ENCODE measurements at places on chromosomes 3 and 15. TPM values are rescaled to one million over a fixed set of nuclear protein-coding genes. Genes with fewer than 3 reads are reported as not detected.

The FBXL22 gene
- polyA plus RNA-seq, result 2.1 TPM

The LRRC31 gene
- 0.26 TPM for polyA plus RNA-seq

The SLC15A2 gene
- polyA plus RNA-seq, result 13.6 TPM

The KBTBD12 gene
- 1.9 TPM for polyA plus RNA-seq

The LRRIQ4 gene
- 0.18 TPM for polyA plus RNA-seq

The RTF1 gene
- polyA plus RNA-seq, result 67.2 TPM

The TRIM71 gene
- polyA plus RNA-seq, result 6.0 TPM

The PLSCR2 gene
- polyA plus RNA-seq, result 0.74 TPM

The GOLGA8J gene
- polyA plus RNA-seq, result 1.0 TPM

The TRPM1 gene
- polyA plus RNA-seq, result 0.18 TPM

GRCh38 chr3:73294537-73294936 lies 233.1 kb downstream of the EBLN2 start:
- DNase-seq, result no peak

DNA sequence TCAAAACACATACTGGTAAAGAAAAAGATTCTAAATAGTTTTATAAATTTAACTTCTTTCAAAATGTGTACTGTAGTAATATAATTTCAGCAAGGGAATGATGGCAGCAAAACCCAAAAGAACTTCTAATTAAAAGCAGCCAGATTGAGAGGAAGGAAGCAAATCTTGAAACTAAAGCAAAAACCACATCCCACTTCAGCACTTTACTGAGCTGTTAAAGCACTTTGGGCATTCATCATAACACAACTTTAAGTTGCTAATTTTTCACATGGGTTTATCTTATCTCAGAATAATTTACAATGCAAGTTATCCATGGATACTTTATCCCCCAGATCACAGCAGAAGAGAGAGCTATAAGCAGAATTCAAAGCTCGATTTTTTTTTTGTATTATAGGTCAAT lies 6.0 kb downstream of the RFC4 start:
- DNase-seq, result no peak

- DNase-seq, result no peak
Measured at GRCh38 chr15:40339621-40339945, 1.2 kb downstream of the CCDC9B start.

- no peak for DNase-seq
Measured at GRCh38 chr3:152205097-152205593, 63.6 kb upstream of the MBNL1 start.

DNA sequence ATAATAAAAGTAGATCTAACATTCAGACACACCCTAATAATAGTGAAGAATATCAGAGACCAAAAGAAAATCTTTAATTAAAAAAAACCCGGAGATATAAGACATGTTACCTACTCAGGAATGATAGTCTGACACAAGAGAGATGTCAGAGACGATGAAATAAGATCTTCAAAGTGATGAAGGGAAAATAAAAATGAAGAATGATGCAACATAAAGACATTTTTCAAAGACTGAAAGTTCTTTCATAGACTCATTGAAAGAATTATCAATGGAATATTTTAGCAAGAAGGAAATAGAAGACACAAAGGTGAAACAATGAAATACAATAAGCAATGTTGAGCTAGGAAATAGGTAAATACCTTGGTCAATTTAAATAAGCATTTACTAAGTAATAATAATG lies 19.6 kb downstream of the HCLS1 start:
- no peak for DNase-seq

DNA sequence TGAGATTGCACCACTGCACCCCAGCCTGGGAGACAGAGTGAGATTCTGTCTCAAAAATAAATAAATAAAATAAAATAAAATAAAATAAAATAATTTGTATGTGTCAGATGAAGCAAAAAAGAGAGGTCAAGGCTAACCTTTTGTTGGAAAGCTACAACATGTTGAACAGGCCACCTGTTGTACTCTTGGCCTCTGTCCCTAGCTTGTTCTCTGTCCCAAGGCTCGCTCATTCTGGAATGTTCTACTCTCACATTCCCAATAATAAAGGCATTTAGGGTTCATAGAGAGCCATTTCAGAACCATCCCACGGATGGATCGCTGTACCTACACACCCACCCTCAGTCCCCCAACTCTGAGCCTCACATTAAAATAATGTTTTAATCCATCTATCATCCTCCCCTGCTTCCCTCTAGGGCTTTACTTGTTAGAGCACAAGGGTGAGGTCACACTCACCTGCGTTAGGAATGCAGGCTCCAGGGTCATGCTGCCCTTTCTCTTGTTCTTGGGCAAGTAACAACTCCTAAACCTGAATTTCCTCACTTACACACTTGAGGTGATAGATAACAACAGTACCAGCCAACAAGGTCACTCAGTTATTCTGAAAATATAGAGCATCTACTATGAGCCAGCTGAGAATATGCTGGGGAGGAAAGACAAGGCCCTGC lies 24.9 kb upstream of the KCTD6 start:
- no peak for DNase-seq

DNA sequence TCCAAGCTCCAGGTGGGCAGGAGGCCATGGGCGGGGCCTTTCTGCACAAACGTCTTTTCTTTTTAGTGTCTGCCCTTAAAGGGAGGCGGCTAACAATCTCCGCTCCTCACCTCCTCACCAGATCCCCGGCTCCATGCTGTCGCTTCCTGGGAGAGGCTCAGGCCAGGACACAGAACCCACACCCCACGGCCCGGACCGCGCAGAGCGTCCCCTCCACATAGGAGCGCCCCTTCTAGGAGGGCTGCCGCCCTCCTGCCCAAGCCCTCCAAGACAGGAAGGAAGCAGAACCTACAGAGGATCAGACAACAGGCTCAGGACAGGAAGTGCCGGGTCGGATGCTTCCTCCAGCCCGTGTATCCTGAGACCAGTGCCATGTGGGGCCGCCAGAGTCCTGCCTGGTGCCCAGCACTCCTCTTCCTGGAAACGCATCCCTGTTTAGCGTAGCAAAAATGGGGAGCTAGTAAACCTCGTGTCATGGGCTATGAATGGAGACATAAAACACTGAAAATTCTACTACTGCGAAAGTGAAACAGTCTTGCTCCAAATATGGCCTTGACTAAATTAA lies 83.2 kb upstream of the ATP10A start:
- DNase-seq, result no peak

DNA sequence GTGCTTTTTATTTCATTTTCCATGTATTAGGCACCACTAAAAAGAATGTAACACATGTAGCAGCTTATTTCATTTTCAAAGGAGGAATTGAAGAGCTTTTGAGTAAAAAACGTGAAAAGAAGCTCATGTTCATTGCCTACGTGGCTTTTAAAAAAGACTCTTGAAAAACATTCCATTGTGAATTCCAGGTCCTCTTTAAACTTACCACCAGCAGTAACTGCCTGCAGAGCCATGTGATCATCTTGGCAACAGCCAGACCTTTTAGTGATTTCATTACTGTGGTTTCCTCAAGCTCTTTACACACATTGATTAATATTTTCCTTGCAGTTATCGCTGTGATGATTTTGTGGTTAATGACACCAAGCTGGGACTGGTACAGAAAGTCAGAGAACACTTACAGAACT lies 43.8 kb upstream of the FBXL22 start:
- no peak for DNase-seq

- no peak for DNase-seq
Measured at GRCh38 chr3:60309539-60310268, 941.5 kb downstream of the FHIT start.

DNA sequence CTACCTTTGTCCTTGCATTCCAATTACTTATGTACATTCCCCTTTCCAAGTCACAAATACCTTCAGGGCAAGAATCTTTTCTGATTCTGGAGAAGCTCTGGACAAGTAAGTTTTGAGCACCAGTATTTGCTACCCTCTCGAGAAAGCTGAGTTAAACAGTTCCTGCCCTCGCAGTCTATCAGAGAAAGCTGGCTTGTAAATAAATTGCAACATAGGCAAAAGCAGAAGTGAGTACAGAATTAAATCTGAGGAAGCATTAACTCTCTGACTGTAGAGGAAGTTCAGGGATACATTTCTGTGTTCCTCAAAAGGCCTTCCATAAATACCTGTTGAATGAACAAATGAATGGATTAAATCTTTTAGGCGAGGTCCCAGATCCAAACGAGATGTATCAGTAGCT lies 1.2 kb downstream of the OSBPL11 start:
- no peak for DNase-seq

DNA sequence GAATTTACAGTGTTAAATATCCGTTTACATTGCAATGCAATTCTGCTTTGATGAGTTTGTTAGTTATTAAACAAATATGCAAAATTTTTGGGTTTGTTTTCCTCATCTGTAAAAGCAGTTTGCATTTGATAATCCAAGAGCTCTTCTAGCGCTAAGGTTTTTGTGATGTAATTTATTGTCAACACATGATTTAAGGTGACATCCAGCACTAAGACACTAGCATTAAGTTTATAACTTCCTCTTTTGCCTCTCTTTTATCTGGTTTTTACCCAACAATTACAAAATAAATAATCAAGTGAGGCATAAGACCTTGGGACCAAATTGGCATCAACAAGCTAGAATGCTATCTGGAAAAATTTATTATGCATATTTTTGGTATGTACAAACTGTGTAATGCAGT lies 969 bp upstream of the DNAJC19 start:
- DNase-seq, result no peak
